ENCODE measurements at places on chromosomes 4 and X.

- DNase-seq = no peak
Measured at GRCh38 chr4:15914736-15915135, 23.8 kb downstream of the FGFBP1 start.

- no peak for DNase-seq
Measured at GRCh38 chr4:113919611-113920010, 59.8 kb downstream of the ARSJ start.

DNA sequence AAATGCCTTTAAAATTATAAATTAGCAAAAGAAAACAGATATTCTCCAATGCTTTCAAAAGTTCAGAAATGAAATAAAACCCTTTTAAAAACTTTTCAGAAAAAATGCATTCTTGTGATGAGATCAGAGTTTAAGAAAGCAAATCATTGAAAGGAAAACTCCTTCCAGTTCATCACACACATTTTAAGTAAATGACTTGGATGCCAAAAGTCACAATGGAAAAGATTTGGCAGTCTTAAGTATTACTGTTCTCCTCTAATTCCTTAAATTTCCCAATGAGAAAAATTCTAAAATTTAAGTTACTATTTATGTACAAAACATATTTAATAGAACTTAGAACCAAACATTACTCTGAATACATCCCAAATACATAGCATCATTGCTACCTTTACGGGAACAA is 21.1 kb downstream of the HOPX start:
- no peak for DNase-seq

- no peak for DNase-seq
Measured at GRCh38 chrX:86421771-86422170, 273.5 kb downstream of the DACH2 start.

GRCh38 chr4:26299254-26299882 is 21.4 kb upstream of the RBPJ start:
- peak; percentile 55 for DNase-seq

- DNase-seq = no peak
Measured at GRCh38 chr4:161329852-161330251, 833.9 kb downstream of the FSTL5 start.

- DNase-seq = no peak
Measured at GRCh38 chr4:80568891-80569290, 233.4 kb downstream of the CFAP299 start.

- DNase-seq = no peak
Measured at GRCh38 chr4:139802931-139803330, 137.3 kb downstream of the MGST2 start.

DNA sequence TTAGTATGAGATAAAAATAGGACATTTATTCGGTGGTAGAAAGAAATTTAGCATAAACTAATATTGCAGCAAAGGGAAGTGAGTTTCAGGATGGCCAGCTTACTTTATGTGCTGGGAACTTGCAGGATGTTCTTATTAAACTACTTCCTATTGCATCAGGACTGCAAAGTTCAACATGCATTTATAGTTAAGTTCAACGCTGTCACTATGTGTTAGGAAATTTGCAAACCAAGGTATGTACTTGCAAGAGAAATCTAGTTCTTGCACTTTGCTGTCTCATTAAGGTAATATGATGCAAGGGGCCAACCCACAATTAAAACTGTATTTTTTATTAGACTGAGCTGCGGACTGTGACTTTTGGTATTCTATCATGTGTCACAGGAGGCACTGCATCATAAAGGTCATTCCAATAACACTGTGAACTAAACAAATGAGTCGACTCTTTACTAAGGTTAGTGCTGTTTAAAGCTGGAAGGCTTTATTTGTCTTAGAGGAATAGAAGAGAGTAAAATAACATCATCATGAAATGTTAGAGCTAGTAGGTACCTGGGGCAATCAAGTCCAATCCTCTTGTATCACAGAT is 1525.7 kb upstream of the TENM3 start:
- no peak for DNase-seq

DNA sequence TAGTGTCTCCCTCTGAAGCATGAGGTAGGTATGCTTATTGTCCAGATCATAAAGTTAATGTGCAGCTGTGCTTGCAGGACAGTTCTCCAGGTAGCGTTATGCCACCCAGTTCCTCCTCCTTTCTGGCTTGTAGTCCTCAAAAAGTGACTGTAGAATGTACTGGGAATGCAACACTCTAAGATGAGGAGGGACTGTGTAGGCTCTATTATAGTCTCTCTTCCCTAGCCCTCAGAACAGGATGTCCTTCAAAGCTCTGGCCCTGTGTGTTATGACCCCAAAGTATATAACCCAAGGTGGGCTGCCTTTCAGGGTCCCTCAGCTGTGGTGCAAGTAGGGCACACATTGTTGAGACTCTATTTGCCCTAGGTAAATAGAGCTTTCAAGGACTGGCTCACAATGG is 20.8 kb upstream of the MANBA start:
- no peak for DNase-seq

DNA sequence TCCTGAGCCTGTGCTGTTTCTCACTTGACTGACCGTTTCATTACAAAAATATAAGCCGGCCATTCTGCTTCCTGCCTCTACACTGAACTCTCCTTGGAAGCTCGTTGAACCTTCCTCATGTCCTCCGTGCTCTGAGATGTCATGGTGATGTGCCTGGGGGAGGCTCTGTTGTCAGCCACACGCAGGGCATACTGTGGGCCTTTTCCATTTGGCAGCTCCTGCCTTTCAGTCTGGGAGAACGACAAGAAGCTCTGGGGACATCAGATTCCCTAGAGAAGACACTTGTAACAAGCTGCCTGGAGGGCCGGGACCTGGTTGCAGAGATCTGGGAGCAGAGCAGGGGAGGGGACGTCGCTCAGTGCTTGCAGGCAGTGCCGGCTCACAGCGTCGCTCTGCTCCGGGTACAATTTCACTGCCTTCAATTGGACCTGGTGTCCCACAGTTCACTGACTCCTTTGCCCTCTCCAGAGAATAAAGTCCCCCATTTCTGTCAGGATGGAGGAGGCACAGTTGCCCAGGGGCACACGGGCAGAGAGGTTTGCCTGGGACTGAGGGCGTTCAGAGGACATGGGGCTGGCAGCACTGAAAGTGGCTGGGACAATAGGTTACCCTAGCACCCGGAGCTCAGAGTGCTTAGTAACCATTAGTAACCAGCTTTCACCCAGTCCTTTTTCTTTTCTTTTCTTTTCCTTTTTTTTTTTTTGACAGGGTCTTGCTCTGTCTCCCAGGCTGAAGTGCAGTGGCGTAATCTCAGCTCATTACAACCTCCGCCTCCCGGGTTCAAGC is 19.1 kb upstream of the MECP2 start:
- DNase-seq = no peak

DNA sequence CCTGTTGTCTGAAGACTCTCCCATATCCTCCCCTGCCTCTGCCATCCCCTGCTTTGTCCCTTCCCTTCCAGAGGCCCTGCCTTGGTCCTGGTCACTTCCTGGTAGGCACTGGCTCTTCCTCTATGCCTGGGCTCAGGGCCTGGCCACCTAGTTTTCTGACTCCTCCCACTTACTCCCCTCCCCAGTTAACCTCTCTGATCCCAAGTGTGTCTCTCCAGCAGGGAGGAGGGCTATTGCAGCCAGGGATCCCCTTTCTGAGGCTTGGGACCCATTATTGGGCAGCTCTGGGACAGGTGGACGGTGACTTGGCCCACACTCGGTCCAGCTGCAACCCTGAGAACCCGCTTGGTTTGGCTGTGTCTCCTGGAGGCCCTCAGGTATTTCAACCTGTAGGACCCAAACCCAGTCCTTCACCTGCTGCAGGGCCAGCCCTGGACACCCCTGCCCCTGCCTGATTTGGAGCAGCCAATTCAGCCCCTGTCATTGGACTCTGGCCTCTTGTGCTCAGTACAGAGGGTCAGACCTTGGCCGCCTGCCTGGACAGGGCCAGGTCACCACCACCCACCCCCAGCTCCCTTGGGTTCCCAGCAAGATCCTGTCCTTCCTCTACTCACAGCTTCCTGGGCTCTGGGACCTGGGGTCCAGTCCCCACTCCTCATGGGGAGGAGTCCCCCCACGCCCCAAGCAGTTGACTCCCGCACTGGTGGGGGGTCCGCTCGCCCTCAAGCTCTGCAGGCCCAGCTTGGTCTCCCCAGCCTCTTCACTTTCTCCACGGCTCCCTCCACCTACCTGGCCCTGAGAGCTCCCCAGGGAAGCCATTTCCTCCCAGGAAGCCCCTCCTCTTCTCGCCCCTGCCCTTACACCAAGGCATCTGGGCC is 1.1 kb upstream of the SH3BP2 start:
- no peak for DNase-seq

DNA sequence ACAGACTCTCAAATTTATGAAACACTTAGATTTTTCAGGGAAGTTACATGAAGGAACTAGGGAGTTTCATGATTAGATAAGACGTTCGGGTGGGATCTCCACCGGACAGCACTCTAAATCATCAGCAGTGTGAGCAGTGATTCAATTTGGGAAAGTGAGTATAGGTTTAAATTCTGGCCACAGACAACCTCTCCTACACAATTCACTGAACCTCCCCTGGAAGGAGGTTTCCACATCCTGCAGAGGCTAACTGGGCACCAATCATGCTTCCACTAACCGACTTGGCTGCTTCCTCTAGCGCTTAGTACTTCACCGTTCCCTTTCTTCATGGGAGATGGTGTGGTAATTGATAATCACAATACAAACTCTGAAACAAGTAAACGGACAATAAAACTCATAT is 5.6 kb downstream of the CXCL9 start:
- DNase-seq = no peak
